ENCODE measurements at places on chromosomes 12 and 14.

DNA sequence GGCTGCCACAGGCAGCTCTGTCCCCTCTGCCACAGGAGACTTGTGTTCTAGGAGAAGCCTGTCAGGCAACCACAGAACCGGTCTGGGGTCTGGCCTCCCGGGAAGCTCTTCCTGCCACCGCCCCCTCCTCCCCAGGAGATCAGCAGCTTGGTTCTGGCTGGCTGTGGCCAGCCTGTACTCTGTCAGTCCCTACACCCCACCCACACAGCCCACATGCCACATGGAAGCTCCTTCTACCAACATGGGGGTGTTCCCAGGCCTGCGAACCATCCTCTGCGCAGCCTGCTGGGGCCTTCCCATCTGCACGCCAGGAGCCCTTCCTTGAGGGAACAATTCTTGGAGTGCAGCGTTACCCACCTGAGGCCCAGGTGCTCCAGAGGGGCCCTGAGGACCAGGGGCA, 16.8 kb downstream of the TMEM106C start:
- DNase-seq = no peak

GRCh38 chr14:103762541-103762940, 46.9 kb downstream of the ZFYVE21 start:
- no peak for DNase-seq

- DNase-seq = no peak
Measured at GRCh38 chr14:104600141-104600643, 4.4 kb downstream of the TMEM179 start.

DNA sequence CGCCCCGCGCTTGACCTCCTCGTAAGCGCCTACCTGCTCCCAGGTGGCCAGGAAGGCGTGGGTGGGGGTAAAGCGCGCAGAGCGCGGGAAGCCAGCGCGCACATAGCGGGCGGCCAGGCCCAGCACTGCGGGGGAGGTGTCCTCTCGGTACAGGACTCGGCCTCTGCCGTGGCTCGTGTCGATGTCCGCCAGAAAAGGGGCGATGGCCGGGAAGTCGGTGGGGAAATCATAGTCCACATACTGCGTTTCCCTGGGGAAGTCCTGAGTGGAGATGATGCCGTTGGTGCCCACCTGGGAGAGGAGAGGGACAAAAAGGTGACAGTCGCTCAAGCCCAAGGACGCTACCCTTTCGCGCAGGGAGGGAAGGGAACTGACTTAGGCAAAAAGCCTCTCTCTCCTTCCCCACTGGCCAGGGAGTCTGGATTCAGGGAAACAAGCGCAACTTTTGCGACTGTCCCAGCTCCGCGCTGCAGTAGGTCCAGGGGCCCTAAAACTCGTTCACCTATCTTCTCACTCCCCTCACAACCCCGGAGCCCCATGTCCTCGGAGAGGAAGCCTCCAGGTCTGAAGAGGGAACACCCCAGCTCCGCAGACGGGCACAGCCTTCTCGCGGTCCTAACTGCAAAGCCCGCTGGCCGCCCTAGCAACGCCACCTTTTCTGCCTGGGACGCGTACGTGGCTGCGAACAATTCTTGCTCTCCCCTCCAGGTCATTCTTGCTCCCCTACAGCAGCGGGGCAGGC, 815 bp downstream of the NID2 start:
- peak; percentile 63 for DNase-seq

GRCh38 chr12:106037524-106038298, 101.0 kb downstream of the NUAK1 start:
- no peak for DNase-seq

GRCh38 chr12:20492251-20492760, 124.0 kb downstream of the PDE3A start:
- no peak for DNase-seq

DNA sequence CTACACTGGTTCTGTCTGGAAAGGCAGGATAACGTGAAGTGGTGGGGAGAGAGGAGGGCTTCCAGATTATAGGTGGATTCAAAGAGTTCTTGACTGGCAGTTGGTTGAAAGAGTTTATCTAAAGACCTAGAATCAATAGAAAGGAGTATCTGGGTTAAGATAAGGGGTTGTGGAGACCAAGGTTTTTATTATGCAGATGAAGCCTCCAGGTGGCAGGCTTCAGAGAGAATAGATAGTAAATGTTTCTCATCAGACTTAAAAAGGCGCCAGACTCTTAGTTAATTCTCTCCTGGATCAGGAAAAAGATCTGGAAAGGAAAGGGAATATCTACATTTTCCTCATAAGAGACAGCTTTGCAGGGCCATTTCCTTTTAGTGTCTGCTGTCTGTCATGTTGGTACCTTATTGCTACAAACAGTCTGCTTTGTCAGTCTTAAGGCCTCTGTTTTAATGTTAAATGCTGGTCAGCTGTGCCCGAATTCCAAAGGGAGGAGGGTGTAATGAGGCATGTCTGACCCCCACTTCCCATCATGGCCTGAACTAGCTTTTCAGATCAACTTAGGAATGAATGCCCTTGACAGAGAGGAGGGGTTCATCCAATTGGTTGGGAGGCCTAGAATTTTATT, 401.3 kb downstream of the FUT8 start:
- no peak for DNase-seq

DNA sequence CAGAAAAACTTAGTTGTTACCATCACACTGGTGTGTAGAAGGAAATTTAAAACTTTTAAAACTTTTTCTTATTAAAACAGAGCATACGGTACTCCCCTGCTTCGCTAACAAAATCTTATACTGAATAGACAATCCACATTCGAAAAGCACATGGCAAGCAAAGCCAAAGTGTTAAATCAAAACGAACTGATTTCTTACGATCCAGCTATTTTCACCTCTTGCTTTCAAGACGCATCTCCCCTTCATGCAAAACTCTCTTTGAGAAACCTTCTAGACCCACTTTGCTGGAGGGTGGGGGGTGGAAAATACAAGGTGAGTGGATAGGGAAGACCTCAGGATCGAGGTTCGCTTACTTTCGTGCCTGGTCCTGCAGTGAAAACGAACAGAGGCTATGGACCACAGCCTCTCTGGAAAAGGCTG, 328 bp downstream of the INTS13 start:
- no peak for DNase-seq

- DNase-seq = peak; percentile 84
Measured at GRCh38 chr12:111529424-111530368, 69.4 kb downstream of the ATXN2 start.

DNA sequence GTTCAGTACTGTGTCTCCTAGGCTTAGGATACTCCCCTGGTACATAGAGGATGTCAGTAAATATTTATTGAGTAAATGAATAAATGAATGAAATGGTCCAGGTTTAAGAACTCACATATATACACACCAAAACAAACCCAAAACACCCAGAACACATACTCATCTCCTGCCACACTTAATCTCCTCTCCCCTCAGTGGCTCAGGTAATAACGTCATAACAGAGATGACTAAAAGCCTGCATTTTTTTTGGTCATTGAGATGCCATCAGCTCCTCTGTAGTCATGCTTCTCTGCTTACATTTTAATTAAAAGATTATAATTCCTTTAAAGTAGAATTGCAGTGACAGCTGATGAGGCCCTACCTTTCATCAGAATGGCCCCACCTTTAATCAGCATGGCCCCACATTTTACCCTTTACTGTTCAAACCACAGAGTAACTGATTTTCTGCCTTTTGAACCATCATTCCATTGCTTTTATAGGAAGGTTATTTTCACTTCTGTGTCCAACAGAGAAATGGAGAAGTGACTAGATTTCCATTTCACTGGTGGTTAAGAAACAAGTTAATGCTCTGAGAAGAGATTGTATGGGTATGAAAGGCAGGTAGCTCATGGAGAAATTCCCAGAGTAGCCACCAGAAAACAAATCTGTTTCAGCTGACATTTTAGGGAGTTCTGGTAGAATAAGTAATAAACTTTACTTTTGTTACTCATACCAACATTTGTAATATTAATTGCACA, 193.4 kb upstream of the ATP2B1 start:
- no peak for DNase-seq

GRCh38 chr14:74190927-74191575, 48.2 kb upstream of the VSX2 start:
- DNase-seq = no peak

DNA sequence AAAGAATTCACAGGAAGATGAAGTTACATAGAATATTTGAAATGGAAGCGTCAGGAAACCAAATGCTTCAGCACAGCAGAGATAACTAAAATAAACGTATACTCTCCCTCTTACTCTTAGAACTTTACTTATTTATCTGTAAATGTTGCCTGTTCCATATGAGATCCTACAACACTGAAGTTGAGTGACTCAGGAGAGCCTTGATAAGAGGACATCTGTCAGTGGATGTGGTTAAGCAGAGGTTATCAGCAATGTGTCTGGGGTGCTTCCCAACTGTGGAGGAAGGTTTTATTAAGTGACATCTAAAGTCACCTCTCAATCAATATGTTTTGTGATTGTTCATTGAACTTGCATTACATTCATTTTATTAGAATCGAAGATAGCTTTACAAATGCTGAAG, 81.9 kb downstream of the NEDD1 start:
- no peak for DNase-seq

- DNase-seq = no peak
Measured at GRCh38 chr12:107788690-107789458, 14.4 kb downstream of the ASCL4 start.

GRCh38 chr12:24378548-24379407, 429.3 kb upstream of the SOX5 start:
- DNase-seq = no peak

DNA sequence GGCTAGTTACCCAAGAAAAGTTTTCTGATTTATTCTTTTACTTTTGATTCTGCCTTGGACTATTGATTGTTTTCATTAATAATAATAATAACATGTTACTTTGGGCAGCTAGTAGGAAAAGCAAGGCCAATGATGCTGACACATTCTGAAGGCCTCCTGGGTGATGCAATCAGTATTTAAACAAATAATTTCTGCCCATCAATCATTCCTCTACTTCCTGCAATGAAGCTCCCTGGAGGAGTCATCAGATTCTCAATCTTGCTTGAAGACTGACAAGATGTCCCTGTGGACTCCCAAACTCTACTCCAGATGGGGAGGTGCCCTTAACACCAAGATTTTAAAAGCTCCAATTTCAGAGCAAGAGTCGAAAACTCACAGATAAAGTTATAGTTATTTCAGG, at the start of gene SPX:
SPX (plus strand) TSS at position 244 of the 400 bp plus-strand sequence. CDS start 177 bp downstream, outside the sequence.
- DNase-seq = no peak

DNA sequence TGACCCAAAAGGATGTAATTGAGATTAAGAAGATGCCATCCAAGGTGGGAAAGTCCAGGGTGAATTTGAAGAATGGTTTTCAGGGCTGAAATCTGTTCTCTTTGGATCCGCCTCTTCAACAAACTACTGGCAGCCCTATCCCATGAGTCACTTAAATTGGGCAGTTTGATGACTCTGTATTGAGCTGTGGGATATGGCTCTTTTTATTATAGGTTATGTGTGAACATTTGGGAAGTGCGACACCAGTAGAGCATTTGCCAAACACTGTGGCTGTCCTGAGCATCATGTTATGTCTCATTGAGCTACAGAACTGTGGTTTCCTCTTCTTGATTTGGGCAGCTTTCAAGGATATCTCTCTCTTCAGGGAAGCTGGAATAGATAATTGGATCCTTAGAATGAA, 22.3 kb downstream of the IFT43 start:
- DNase-seq = no peak

- no peak for DNase-seq
Measured at GRCh38 chr12:13000616-13000924, 505 bp upstream of the HEBP1 start.

DNA sequence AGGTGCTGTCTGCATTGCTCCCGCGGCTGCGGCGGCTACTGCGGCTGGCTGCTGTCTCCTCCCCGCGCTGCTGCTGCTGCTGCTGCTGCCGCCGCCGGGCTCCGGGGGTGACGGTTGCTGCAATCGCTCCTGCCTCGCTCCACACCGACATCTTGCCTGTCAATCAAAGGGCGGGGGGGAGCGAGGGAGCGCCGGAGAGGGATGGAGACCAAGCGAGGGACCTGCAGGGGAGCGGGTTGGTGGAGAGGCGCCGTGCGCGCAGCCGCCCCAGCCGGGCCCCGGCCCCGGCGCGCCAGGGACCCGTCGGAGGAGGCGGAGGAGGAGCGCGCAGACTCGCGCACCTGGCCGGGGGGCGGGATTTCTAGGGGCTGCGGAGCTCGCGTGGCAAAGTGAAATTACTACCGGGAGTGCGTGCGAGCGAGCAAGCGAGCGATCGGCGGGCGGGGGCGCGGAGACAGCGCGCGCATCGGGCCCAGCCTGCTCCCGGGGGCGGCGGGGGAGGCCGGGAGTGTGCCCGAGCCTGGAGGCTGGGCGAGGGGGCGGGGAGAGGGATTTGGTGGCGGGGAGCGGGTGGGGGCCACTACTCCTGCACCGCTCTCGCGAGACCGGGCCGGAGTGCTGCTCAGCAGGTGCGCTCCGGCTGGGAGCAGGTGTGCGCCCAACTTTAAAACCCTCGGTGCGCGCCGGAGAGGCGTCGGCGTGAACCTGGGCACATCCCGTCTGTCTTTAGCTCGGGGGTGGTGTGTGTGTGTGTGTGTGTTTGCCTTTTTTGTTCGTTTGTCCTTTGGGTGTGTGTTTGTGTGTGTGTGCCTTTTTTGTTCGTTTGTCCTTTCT, at the start of gene KSR2:
KSR2 (minus strand) TSS at position 165 of the 834 bp plus-strand sequence. CDS start 735 bp downstream, outside the sequence.
- peak; percentile 84 for DNase-seq

DNA sequence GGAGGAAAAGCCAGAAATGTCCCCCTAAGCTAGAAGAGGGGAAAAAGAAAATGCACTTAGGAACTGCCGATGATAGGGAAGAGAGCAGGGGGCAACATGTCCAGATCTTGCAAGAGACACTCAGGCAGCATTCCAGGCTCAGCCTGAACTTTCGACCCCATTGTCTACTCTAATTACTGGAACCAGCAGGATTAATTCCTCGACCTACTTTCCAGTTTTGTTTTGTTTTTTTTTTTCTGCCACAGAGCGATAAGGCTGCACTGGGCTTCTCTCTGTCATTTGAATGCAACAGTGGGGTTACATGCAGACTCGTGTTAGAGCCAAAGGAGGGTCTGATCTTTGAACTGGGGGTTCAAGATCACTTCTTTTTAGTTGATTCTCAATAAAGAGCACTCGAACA, 68.7 kb upstream of the MED13L start:
- DNase-seq = no peak

Measured in activated effector memory CD4-positive, alpha-beta T cell treated with anti-CD3 and anti-CD28 coated beads, Interleukin-2, amount 50 U/mL, for 16 hours (primary cell).